ENCODE measurements at places on chromosomes 7 and 10.

DNA sequence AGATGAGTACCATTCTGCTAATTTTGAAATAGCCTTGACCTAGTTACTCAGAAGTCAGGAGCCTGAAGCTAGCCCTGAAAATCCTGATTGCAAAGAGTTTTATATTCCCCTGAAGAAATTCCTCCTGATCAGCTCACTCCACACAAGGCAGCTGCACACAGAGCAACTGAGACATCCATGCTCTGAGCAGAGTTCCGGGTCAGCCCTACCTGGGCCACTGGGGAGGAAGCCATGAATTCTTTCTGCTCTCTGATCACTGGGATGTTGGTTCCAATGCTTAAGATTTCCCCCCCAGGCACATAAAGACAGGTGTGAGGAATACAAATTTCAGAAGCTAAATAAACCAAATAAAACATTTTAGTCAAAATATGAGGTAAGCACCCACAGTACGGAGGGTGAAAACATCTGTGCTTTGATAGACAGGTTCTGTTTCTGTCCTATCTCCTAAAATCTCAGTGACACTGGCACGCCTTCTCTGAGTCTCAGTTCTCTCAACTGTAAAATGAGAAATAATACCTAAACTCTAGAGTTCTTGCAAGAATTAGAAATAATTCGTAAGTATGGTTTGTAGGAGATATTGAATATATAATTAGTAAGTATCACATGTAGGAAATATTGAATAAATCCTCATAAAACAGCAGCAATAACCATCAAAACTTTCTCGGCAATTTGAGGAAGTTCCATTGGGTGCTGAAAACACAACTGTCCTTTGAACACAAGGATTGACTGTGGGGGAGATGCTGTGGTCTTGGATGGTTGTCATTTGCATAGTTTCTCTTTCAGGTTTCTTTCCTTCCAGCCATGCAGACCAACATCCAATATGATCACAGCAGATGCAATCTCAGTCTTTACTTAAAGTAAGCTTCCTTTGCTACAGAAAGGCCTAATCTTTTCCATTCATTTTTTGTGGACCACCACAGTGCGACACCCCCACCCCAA, 133.0 kb upstream of the TNS3 start:
- no peak for DNase-seq

- DNase-seq, result no peak
Measured at GRCh38 chr10:85922356-85923129, 444.1 kb downstream of the GRID1 start.

GRCh38 chr10:128053356-128053755, 72.9 kb downstream of the MKI67 start:
- no peak for DNase-seq

DNA sequence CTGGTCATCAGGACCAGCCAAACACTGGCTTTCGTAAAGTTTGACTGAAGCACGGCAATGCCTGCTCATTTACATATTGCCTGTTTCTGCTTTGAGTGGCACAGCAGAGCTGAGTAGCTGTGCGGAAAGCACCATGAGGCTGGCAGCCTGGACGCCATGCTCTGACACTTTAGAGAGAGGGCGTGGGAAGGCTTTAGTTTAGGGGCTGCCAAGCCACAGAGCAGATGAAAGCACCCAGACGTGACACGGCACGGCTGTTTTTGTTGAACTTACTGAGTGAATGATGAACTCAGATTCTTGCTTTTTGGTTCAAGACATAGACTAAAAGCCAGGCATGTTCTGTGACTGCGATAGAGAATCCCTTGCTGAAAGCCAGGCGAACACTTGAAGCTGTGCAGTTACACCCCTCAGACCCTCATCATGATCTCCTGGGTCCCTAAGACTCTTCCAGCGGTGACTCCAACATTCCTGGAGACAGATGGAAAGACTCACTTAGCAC, 182.1 kb downstream of the ZMYND11 start:
- DNase-seq, result no peak

DNA sequence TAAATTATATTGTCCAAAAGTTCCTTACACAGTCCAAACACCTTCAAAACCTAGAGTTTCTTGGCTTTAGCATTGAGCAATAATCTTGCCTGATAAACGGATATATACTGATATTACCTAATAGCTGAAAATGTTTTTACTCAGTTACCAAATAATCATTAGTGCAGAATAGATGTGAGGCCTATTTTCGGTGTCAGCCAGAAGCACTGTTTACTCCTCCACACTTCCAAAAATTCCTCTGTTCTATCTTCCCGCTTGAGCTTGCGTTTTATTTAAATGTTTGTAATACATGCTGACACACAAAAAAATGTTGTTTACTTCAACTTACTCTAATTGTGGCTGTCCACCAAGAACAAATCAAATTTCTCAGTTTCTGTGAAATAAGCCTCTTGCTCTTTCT, 606.2 kb upstream of the TEX47 start:
- DNase-seq, result no peak

- peak; percentile 23 for DNase-seq
Measured at GRCh38 chr7:39248692-39249090, 271.0 kb downstream of the POU6F2 start.

DNA sequence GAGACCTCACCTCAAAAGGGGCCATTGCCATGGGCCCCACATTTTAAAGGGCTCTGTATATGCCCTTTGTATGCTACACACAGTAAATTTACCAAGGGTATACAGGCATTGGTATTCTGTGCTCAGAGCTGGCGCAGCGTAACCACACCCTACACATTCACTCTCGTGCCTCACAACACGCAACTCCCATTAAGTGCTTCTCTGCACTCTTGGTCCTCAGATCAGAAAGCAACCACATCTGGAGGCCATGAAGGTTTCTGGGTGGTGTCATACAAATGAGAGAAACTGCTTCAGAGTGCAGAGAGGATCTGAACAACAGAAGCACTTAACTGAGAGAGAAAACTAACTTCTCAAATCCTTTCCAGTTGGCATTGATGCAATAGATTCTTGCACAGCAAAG, 9.4 kb upstream of the CACUL1 start:
- no peak for DNase-seq

DNA sequence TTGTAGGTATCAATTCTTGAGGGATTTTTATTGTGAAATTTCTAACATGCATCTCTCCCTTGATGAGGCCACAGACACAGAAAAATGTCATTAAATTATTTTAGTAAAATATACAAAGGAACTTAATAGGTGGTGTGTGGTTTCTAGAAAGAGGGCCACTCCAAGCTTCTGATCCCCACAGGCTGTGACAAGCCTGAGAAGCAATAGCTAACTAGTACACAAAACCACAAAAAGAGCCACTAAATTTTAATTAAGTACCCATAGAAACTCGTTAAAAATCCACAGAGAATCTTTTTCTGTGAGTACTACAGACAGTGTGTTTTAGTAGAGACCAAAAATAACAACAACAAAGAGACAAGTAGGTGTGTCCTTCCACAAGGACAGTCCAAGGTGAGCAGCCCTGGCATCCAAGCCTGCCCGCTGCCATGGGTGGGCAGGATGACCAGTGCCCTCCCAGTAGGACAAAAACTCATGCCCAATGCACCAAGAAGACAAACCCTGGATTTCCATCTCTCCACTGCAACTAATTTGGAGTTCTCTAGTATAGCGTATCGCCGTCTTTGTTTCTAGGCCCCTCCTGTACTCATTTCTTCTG, 81.0 kb downstream of the RNF216 start:
- DNase-seq, result no peak

DNA sequence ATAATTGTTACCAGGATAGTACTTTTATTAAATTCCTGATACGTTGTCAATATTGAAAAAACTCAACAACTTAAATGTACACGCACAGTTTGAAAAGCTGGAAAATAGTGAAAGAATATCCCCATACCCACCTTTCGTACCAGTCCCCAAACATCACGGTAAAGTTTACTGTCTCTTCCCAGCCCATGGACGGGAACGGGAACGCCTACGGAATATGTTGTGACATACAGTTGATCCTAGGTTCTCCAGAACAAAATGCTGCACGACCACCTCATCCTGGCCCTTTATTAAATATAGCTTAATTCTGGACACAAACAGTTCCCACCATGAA, 527 bp upstream of the BCAP29 start:
- DNase-seq, result no peak

DNA sequence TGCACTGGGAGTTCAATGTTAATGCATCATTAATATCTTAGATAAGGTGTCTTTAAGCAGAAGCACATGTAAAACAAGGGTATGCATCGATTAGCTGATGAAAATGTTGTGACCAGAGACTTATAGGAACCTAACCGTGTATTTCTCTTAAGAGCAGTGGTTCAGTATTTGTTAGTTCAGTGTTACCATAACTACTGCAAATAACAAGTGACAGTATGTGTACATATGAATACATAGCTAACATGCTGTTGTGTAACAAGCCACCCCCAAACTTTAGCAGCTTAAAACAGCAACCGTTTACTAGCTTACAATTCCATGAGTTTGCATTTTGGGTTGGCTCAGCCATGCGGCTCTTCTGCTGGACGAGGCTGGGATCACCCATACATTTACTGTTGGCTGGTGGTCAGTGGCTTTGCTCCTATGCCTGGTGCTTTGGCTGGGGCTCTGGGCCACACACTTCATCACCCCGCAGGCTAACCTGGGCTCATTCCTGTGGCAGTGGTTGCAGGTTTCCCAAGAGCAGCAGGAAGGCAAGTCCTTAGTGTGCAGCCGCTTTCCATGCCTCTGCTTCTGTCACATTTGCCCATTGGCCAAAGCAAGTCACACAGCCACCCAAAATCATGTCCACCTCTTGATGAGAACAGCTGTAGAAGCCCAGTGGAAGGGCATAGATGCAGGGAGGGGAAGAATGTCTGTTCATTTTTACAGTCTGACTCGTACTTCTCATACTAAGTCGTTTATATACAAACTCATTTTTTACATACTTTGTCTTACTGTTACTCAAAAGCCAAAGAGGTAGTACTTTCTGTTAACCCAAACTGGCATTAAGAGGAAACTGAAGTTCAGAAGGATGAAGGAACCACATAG, 103.3 kb upstream of the GATA3 start:
- no peak for DNase-seq

DNA sequence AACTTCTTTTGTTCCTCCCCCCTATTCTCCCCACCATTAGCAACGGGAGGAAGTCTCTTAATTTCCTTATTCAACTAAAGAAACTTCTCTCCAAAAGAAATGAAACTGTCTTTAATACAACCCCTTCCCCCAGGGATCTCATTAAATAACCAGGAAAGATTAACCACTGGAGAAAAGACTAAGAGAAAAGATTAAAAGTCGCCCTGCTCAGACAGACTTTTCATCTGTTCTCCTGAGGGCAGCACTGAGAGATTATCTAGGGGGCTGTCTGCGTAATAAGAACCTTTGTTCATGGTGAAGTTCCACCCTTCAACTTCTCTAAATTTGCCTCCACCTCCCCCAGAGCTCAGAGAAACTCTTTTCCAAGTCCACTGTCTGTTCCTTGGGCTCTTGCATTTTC, 105.5 kb downstream of the HGF start:
- DNase-seq, result no peak

GRCh38 chr10:119908166-119908565, 15.6 kb downstream of the SEC23IP start:
- DNase-seq, result no peak

GRCh38 chr10:31318382-31318853, 598 bp upstream of the ZEB1 start:
- no peak for DNase-seq

DNA sequence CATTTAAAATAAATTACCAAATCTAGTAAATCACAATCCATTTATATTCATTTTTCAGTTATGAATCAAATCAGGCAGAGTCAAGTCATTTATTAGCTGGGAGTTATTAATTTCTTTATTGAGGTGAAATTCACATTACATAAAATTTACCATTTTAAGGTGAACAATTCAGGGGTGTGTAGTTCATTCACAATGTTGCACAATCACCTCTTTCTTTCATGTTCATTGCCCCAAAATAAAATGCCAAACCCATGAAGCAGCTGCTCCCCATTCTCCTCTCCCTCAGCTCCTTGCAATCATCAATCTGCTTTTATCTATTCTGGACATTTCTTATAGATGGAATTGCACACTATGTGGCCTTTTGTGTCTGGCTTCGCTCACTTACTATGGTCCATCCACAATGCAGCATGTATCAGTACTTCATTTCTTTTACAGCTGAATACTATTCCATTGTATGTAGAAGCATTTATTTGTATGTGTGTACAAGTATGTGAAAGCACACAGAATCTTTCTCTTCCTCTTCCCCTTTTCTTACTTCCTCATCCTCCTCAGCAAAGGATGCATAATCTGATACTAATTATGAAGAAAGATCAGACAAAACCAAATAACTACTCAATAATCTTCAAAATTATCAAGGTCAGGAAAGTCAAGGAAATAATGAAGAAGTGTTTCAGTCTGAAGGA, 60.6 kb downstream of the LMBR1 start:
- DNase-seq, result no peak

DNA sequence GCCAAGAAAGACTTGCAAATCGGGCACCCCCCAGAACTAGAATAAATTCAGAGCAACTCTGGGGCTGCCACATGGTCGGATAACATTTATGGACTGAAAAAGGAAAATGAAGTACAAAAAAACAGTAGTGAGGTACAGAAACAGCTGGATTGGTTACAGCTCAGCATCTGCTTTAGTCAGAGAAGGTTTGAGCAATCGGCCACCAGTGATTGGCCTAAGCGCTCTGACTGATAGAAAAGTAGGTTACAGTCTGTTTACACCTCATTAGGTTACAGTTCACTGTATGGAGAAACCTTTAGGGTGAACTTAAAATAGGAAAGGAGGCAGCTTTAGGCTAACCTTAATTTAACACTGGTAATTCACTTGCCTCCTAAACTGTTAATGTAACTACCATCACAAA, 102.0 kb upstream of the DKK1 start:
- DNase-seq, result no peak

GRCh38 chr10:119480667-119481066, 61.9 kb downstream of the RGS10 start:
- DNase-seq, result no peak

DNA sequence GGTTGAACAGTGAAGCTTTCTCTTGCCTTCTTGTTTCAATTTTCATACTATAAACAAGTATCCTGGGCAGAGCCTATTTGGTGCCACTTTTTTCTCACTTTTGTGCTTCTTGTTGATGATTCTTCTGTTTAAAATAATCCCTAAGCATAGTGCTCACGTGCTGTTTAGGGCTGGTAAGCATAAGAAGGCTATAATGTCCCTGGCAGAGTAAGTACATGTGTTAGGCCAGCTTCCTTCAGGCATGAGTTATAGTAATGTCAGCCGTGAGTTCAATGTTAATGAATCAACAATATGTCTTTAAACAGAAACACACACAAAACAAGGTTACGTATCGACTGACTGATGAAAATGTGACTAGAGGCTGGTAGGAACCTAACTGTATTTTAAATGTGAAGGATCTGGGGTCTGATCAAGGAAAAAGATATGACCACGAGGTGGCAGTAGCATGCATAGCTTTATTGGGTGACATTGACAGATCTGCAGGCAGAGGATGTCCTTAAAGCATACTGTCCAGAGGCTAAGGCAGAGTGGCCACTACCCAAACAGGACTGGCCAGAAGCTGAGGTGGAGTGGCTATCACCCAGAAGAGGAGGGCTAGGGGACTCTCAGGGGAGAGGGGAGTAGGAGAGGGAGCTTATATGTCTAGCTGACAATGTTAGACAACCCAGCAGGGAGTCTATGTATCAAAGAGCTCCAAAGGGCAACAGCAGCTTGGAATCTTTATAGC, 113.7 kb downstream of the BRAF start:
- DNase-seq, result peak; percentile 67
